ENCODE measurements at places on chromosomes 2 and 18. TPM values are rescaled to one million over a fixed set of nuclear protein-coding genes. Genes with fewer than 3 reads are reported as not detected.
A peak's percentile ranks its signal among the peaks of the same experiment; 100 is the strongest.

SP9 gene
- total RNA-seq, result not detected

DNA sequence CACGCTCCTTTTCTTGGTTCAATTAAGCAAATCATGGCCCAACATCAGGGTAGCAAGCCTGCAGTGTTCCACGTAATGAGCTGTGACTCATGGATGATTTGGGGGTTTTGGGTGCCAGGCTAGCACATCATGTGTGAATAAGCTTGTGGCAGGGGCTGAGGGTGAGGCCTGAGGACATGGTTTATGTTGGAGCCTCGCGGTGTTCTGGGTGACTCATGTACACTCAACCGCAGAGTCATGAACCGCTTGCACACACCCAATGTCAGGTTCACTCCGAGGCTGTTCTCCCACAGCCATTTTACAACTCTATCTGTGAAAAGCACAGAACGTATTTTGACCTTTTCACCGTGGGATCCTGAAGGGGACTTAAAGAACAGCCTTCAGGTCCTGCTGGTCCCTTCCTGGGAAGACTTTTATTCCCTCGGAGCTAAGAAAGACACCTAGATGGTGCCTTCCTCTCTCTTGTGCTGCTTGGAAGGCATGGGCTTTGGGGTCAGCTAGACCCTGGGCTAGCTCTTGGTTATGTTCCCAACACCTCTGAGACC is 139.9 kb upstream of the ZEB2 start:
- DNase-seq, result peak; percentile 51

DNA sequence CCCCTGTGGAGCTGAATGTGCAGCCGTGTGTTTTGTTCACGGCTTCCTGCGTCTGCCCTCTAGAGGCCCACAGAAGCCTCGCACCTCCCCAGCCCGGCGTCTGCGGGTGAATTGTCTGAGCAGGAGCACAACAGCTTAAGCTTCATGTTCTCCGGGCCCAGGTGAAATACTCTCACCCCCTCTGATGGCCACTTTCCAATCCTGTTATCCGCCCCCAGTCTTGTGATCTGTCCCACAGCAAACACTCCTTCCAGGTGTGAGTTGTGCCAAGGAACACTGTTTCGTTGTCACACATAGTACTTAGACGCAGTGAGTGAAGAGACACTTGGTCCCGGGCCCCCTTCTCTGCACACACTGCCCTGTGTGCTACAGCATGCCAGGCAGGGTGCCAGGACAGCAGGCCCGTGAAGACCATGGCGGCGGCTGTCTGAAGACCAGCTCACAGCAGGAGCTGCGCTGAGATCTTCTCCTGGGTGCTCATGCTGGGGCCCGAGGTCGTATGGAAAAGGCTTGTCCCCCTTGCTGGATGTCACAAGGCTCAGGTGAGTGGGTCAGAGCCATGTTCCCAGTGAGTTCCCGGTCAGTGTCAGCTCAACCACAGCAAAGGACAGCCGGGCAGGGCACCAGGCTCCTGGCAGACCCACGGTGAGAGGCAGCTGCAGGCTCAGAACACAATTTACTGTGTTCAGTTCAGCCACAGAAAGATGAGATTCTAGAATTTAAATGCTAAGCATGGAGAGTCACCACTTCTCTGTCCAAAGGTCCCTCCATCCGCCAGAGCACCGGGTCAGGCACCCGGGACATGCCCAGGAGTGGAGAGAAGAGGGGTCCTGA is 6.8 kb upstream of the PXDN start:
- peak; percentile 54 for DNase-seq

- no peak for DNase-seq
Observed at GRCh38 chr2:96890726-96891385, 21.0 kb upstream of the SEMA4C start.

GRCh38 chr2:212939777-212940531 is 211.5 kb downstream of the IKZF2 start:
- no peak for DNase-seq

GRCh38 chr2:118421648-118422047 is 333.4 kb downstream of the INSIG2 start:
- DNase-seq, result no peak

KLHL30 gene
- not detected for total RNA-seq

GRCh38 chr2:235663875-235664274 is 170.0 kb downstream of the AGAP1 start:
- no peak for DNase-seq

GRCh38 chr2:85497944-85498630 is 40.9 kb upstream of the MAT2A start:
- DNase-seq, result no peak

SERPINB4 gene
- not detected for total RNA-seq

ERMN gene
- total RNA-seq, result 2.2 TPM

GRCh38 chr2:164710837-164711765 is 89.8 kb upstream of the GRB14 start:
- no peak for DNase-seq

GAREM1 gene
- total RNA-seq, result not detected

MDH1B gene
- 0.57 TPM for total RNA-seq

DNA sequence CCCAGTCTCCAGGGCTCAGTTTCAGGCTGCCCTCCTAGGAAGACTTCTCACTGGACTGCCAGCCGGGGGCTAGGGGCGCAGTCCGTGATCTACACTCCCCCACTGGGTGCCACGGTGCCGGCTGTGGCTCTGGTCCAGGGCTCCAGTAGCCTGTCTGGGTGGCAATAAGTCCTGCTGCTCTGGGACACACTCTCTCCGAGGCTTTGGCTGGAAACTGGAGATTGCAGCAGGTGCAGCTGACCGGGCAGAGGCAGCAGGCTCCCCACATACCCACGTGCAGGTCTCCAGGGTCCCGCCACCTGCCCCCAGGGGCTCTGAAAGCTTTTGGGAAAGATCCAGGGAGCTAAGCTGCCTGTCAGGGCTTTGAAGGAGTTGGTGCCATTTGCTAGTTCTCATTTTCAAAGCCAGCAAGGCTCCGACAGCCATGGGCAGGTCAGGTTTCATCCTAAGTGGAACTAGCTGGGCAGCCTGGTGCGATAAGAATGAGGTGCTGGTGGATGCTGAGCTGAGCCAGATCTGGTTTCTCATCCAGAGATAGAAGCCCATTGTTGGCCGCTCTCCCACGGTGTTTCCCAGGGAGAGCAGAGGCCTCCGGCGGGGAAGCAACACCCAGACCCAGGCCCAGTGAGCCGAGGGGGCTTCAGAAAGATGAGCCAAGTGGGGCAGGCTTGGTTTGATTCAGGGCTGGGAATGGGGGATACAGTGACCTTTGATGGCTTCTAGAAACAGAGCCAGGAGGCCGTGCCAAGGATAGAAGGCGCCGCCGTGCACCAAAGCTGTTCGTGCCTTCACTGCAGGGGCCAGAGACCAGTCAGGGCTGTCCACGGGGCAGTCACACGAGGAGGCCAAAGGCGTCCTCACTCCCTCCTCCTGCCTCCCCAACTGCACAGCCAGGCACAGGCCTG is 141.7 kb upstream of the GPC1 start:
- DNase-seq, result peak; percentile 16

FAP gene
- not detected for total RNA-seq

SPP2 gene
- not detected for total RNA-seq

All from activated CD8-positive, alpha-beta T cell treated with anti-CD3 and anti-CD28 coated beads, Interleukin-2, amount 10 ng/mL, durations not matched to agents 7 days and 5 days (primary cell).